ENCODE measurements at places on chromosomes 1 and 21. TPM values are rescaled to one million over a fixed set of nuclear protein-coding genes. Genes with fewer than 3 reads are reported as not detected.

Gene KRTAP19-1
- total RNA-seq: not detected

Gene LEMD1
- total RNA-seq: not detected

Gene RIMKLA
- not detected for total RNA-seq

Gene DIRAS3
- 25.7 TPM for total RNA-seq

Gene EPHB2
- 2.6 TPM for total RNA-seq

Gene PLA2G2D
- total RNA-seq: not detected

Gene APCS
- total RNA-seq: not detected

Gene CHAF1B
- total RNA-seq: 9.9 TPM

Gene GTF2B
- 36.1 TPM for total RNA-seq

Gene KPRP
- total RNA-seq: 0.13 TPM

Gene F13B
- not detected for total RNA-seq

Gene KRTAP12-2
- total RNA-seq: not detected

Gene TXNIP
- total RNA-seq: 104 TPM

Gene LCE6A
- total RNA-seq: not detected

Gene SPATA45
- total RNA-seq: not detected

Gene FABP3
- total RNA-seq: 5.1 TPM

Gene PPFIA4
- 33.2 TPM for total RNA-seq
